ENCODE measurements at places on chromosomes 4 and X.

DNA sequence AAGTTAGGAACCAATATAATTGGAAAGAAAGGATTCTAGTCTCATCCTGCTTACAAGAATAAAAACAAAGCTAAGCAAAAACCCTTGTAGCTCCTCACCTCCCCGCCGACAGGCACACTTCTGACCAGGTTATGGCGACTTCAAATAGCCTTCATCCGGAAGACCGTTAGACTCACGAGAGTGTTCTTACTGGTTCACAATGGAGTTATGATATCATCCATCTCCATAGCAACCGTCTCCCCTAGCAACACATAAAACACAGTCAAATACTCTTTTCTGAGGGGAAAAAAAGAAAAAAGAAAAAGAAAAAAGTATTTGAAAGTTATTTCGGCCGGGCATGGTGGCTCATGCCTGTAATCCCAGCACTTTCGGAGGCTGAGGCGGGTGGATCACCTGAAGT, at the start of gene IL13RA2:
IL13RA2 (minus strand) TSS at position 162 of the 400 bp plus-strand sequence. CDS start 347 bp downstream, outside the sequence.
- DNase-seq, result no peak

DNA sequence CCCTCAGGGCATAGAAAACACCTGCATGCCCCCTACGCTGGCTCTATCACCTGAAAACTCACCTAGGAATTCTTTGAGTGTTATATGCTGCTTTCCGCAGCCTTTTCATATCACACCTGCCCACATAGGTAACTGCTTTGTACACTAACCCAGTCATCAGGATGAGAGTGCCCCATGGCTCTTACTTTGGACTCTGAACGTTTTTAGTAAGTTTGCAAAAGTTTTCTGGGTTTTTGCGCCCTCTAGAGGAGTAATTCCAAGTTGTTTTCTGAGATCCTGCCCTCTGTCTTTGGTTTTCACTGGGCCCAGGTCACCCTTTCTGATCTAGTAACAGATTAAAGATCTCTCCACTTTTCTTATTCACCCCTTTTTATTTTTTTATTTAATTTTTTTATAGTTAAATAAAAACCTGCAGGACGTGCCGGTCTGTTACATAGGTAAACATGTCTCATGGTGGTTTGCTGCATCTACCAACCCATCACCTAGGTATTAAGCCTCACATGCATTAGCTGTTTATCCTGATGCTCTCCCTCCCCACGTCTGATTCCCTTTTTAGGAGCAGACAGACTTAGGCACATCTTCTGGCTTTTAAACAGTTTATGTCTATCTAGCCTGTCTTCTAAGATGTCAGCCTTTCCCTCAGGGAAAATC, 139.2 kb downstream of the NWD2 start:
- no peak for DNase-seq

DNA sequence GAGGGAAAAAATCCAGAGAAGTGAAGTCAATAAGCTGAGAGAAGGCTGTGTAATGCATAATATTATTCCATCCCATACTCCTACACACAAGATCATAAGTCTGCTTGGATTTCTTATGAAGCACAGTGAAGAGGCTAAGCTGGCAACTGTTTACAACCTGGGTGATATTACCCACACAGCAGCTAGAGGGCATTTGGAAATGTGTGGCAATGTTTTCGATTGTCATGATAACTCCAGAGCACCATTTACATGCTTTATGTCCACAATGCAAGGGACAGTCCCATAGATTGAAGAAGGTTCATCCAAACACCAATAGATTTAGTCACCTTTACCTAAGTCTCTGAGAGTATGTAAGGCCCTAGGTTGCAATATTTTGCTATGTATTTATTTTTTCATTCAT, 412.2 kb downstream of the PPP3CA start:
- no peak for DNase-seq

- no peak for DNase-seq
Observed at GRCh38 chr4:104967034-104967401, 179.7 kb upstream of the TET2 start.

- DNase-seq, result no peak
Observed at GRCh38 chr4:88836216-88836615, 138.6 kb upstream of the NAP1L5 start.

DNA sequence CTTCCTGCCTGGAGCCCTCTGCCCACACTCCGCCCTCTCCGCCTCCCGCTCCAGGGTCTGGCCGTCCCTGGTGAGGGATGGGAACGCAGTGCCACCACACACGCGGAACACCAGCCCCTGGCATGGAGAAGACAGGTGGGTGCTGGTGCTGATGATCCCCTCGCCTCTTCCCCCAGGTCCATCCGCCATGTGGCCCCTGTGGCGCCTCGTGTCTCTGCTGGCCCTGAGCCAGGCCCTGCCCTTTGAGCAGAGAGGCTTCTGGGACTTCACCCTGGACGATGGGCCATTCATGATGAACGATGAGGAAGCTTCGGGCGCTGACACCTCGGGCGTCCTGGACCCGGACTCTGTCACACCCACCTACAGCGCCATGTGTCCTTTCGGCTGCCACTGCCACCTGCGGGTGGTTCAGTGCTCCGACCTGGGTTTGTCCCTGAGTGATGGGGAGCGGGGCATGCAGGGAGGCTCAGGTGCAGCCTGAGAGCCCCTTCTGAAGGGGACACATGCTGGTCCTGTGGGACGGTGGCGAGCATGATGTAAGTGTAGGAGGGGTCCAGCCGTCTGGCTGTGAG, 9.8 kb downstream of the BGN start:
- no peak for DNase-seq

DNA sequence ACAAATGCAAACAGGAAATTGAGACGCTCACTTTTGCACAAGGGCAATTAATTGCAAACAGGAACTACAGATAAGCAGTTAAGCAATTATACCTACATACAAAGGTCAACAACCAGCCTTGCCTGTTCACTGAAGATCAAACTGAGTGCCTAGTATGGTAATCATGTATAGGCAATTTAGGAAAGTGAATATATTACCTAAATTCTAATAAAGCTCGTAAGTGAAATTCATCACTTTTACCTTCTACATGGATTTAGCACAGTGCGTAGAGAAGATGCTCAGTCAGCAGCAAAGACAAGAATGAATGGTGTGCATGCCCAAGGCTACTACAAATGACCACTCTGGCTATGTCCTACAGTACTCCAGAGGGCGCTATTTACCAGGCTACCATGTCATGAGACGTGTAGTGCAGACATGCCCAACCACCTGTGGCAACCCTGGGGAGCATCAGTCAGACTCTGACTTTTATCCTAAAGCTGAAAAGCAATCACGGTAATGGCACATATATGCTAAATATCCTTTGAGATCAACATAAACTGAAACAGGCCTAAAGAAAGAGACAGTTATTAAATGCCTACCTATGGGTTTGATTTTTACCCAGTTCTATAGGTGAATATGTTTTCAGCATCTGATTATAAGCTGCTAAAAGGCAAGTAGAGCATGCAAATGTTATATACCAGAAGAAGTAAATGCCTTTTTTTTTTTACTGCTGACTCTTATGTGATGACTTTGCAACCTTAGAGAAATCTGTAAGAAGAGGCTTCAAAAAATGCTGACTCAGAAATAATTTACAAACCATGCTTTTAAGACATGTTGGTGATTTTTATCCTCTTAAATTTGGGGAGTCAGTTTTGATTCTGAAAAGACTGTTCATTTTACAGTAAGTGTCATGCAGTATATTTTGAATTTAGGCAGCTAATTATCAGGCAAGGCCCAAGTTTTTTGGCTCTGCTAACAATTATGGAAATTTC, 178.0 kb downstream of the PPP3CA start:
- no peak for DNase-seq

GRCh38 chr4:133869486-133869885, 332.1 kb downstream of the PABPC4L start:
- no peak for DNase-seq

GRCh38 chrX:23770142-23770541, 12.8 kb upstream of the SAT1 start:
- no peak for DNase-seq

DNA sequence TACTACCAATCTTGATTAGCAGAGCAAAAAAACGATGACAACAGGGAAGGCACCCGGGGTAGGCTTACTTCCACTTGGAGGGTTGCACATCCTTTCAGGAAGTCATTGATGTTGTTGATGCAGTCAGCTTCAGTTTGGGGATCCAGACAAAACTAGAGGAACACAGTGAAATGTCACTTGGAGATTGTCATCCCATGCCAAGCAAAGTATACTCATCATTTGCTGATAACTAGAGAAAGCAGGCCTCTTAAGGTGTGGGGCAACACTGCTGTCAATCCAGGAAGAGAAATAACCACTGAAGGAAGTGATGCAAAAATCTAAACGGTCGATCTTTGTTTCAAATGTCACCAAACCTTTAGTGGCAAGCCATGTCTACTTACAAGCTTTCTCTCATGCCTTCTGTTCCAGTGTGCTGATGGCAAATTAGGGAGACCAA, 1.4 kb downstream of the ARHGEF6 start:
- DNase-seq, result no peak

GRCh38 chrX:70755850-70756249, 152.7 kb downstream of the TEX11 start:
- DNase-seq, result no peak

GRCh38 chrX:23228454-23228853, 106.2 kb upstream of the PTCHD1 start:
- no peak for DNase-seq

- DNase-seq, result peak; percentile 34
Observed at GRCh38 chr4:89307446-89308160, at the start of gene GPRIN3. Gene GPRIN3 (minus strand): TSS chr4:89307800. CDS start chr4:89250110, 57,690 bp downstream.

DNA sequence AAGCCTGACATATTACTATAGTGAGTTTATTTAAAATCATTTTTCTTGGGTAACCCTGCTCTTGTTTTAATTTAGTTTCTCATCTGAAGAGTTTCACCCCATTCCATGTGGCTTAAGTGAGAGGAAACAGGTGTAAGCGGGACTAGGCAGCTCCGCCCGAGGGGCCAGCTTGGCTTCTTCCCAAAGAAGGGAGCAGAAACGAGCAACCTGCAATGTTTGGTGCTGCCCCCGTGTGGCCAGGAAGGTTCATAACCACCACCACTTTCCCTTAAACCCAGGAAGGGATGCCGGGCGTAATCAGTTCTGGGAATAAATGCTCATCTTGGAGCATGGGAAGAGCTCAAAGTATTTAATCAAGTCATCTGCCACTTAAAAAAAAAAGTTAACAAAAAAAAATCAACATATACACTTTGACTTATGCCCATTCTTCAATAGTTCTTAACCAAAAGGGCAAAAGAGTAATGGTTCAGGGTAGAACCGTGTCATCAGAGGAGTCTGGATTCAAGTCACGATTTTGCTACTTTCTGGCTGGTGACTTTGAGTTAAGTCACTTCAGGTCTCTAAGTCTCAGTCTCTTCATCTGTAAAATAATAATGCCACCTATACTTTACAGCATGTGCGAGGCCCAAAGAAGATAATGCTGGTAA, 147.9 kb downstream of the NSUN7 start:
- DNase-seq, result peak; percentile 60

GRCh38 chrX:55759478-55759877, 41.9 kb downstream of the RRAGB start:
- no peak for DNase-seq

GRCh38 chr4:123340381-123340701, 56.3 kb upstream of the SPRY1 start:
- no peak for DNase-seq

DNA sequence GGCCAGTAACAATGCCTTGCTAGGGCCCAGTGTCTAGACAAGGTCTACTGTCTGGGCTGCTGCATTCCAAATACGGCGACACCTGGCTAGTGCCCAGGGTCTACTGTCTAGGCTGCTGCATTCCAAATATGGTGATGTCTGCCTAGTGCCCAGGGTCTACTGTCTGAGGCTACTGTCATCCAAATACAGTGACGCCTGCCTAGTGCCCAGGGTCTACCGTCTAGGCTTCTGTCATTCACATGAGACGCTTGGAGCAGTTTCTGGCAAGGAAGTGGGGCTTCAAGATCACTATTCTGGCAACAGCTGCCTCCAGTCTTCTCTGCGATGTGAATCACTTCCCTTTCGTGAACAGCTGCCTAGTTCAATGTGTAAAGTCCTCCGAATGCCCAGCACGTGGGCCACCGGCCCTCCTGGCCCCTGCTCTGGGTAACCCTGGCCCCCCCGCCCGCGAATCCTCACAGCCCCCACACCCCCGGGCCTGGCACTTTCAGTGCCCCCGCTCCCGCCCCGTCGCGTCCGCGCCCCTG, 12.7 kb downstream of the ACOX3 start:
- no peak for DNase-seq

DNA sequence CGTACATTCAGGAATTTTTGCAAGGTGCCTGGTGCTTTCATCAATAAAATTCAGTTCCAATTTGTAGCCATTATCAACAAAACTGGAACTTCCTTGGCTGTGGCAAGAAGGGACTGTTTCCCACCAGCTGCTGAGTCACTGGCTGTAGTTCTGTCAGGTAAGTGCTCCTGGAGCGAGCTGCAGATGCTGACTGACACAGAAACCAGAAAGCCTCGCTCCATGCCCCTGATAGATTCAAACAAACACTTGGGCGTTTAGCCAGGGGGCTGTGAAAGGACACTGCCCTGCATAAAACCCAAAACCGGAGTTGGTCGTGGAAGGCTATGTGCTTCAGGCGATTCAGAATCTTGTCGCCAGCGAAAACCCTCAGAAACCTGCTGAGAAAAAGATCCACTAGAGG, 188.4 kb upstream of the FAM9B start:
- DNase-seq, result no peak

DNA sequence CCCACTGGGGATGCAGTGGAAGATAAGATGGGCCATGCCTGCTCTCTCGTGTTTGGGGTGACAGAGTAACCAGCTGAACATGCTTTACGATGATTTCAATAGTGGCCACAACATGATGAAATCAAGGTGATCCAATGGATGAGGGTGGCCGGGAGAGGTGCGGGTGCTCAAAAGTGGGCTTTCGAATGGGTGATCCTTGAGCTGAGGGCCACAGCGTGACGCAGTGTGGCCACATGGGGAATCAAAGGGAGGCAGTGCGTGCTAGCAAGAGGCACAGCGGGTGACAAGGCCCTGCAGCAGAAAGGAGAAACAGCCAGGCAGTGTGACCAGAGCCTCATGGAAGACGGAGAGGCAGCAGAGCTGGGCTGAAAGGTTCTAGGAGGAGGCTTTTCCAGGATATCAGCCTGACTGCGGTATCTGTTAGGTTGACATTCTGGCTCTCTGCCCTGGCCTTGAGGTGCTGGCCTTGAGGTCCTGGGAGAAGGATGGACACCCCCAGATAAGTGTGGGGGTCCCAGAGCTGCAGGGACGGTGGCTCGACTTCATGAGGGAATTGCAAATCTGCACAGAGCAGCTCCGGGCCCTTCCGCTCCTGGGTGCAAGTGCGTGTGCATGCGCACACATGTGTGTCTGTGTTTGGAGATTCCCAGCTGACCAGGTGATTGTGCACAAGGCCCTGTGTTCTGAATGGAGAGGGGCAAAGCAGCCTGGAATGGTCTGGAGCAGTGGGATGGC, 38.0 kb upstream of the GPR78 start:
- DNase-seq, result no peak

DNA sequence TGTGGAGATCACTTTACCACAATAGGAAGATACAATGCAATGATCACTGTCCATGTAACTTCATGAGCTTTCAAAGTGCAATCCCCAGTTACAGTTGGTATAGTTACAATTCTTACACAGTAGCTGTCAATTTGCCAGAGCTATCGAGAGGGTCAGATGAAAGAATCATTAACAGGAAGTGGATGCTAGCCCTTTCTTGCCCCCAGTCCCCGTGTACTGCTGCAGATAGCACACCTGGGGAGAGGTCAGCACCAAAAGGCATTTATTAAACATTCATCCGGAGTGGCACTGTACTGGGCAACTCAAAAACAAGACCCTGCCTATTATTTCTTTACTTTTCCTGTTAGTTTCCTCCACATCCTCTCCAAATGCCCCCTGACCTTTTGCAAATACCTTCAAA, 47.7 kb downstream of the SOD3 start:
- DNase-seq, result no peak
